ENCODE measurements at places on chromosomes 12 and 14.

- DNase-seq = no peak
Observed at GRCh38 chr12:64694130-64695040, 64.8 kb downstream of the GNS start.

DNA sequence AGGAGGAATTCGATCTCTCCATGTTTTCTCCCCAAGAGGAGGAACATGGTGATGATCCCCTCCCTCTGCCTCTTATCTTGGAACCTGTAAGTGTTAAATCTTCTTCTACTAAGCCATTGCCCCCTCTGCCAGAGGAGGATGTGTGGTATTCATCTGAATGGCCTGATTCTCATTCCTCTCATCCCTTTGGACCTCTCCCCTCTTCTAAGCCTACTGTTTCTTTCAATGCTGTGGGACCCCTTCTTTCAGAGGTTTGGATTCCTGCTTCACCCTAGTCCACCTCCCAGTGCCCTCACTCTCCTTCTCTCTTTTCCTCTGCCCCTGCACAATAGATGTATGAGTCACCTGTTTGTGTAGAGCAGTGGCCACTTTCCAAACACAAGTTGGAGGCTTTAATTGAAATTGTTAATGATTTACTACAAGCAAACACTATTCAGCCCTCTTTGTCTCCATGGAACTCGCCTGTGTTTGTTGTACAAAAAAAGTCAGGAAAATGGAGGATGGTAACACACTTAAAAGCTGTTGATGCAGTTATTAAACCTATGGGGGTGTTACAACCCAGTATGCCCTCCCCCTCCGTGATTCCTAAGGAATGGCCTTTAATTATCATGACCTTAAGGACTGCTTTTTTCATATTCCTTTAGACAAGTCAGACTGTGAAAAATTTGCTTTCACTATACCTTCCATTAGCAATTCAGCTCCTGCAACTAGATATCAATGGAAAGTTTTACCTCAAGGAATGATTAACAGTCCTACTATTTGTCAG, 192.1 kb upstream of the ALG10B start:
- DNase-seq = no peak

GRCh38 chr12:96061323-96061722, 25.9 kb upstream of the LTA4H start:
- no peak for DNase-seq

- no peak for DNase-seq
Observed at GRCh38 chr12:47828976-47829482, 9.3 kb upstream of the HDAC7 start.

GRCh38 chr14:77059276-77059915, 30.9 kb upstream of the IRF2BPL start:
- no peak for DNase-seq

GRCh38 chr12:24069532-24070395, 120.3 kb upstream of the SOX5 start:
- DNase-seq = no peak

GRCh38 chr14:39097159-39097558, 5.9 kb downstream of the SEC23A start:
- no peak for DNase-seq

- no peak for DNase-seq
Observed at GRCh38 chr12:33813536-33813935, 208.8 kb upstream of the ALG10 start.

GRCh38 chr12:12716151-12716792, 896 bp upstream of the CDKN1B start:
- peak; percentile 27 for DNase-seq

DNA sequence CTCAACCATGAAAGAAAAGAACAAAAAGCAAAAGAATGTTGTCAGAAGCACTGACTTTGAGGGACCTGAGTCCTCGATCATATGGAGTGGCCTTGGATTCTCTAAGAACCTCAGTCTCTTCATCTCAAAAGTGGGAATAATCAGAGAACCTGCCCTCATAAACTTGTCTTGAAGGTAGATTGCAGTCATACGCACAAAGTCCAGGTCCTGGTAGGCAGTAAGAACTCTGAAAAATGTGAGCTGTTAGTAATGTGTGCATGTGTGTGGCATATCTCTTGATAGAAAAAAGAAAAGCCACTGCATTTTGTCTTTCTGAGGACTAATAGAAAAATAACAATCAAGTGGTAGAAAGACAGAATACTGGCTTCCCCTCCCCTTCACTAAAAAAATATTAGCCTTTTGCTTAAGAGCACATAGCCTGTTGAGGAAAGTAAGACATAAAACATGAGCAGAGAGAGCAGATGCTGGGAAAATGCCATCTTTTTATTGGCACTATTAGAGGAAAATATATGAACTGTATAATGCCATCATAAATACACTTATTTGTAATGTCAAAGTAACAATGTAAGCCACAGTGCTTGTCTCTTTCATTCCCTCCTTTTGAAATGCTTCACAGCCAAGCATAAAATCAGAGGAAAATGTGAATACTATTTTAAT, 205.1 kb upstream of the TBX3 start:
- DNase-seq = no peak

GRCh38 chr14:87810711-87811110, 182.3 kb downstream of the GALC start:
- DNase-seq = no peak

DNA sequence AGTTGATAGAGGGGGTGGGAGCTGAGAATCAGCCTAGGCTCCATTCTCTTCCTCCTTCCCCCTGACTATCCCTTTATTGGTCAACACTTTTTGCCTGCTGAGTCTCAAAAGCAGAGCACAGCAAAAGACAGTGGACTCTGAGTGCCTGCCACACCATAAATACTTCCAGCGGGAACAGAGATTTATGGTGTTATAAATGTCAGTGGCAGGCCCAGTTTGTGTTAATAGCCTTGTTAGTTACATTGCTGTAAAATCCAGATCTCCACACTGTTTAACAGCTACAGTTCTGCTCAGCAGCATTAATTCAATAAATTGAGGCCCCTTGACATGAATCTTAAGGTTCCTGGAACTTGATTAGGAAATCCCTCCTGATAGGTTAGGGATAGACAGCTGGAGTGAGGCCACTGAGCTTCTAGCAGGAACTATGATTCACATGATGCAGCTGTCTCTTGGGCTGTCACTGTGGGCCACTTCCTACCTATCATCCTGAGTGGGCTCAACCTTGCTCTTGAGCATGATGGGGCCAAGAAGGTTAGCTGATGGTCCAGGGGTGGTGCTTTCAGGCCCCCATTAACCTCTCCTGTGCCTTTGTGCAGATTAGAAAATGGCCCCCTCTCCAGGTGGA, 295.2 kb upstream of the SRRM4 start:
- DNase-seq = no peak

- no peak for DNase-seq
Observed at GRCh38 chr14:52348279-52348678, 34.2 kb downstream of the PTGER2 start.

DNA sequence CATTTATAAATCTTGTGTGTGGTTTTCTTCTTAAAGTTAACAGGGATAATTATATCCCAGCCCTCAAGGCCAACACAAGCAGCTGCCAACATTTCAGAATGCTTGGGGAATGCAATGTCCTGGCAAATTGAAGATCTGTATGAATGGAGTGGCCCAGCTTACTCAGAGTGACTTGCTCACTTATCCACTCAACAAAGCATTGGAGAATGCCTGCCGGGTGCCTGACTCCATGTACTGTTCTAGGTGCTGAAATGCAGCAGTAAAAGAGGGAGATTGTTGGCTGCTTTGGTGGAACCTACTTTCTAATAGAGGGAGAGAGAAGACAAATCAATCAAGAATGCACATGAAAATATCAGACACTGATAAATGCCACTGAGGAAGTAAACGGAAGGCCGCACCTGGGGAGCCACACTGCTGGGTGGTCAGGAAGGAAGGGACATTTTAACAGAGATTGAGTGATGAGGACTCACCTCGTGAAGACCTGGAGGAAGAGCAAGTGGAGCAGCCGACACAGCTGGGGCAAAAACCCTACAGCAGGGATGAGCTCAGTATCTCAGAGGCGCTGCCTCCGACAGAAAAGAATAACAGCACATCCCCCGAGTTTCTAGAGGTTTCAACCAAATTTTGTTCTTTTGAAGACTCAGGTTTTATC, 61.2 kb upstream of the VASH1 start:
- no peak for DNase-seq

- no peak for DNase-seq
Observed at GRCh38 chr14:104515811-104516780, 63.5 kb upstream of the C14orf180 start.

DNA sequence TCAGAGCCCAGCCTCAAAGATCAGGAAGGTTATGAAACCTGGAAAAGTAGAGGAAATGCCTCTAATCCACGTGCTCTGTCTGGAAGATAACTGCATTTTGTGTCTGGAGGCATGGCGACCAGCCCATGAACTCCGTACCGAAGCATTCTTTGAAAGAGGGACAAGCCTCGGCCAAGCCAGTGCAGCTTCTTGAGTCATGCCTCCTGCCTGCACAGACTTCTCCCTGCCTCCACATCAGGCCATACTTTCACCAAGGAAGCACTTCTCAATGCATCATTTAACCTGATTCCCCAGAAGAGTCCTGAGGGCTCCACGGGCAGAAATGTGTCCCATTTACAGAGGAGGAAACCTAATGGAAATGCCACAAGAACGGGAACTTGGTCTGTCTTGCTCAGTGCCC, 3.4 kb downstream of the ACTN1 start:
- DNase-seq = no peak

- DNase-seq = no peak
Observed at GRCh38 chr12:92973614-92974013, 44.5 kb upstream of the EEA1 start.

DNA sequence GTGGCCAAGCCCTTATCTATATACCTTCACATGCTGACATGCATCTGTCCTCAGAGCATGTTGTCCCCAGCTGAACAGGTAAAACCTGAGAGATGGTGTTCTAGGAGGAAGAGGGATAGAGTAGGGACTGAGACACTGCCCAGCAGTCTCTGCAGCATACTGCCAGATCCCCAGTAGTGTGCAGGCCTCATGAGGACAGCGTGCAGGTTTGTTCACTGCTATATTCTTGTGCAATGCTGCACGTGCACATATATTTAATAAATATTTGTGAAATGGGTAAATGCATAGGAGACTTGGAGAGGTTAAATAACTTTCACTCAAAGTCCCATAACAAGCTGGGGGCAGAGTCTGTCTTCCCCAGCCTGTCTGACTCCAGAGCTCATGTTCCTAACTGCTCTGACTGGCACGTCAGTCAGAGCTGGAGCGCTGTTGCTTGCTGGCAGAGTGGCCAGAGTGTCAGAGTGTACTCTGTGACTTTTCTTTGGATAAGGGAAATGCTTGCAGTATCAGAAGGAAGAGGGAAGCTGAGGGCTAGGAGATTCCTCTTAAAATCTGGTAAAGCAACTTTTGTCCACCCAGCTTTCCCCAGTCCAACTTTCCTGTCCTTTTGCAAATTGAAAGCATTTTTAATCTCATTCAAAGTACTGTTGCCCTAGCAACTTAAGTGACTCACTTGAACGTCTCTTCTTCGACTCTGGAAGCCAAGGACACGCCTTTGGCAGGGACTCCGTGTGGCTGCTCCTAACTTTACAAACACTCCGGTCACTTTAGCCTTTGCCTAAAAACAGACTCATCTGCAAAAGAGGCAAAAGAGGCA, 14.9 kb upstream of the POLR3B start:
- no peak for DNase-seq

DNA sequence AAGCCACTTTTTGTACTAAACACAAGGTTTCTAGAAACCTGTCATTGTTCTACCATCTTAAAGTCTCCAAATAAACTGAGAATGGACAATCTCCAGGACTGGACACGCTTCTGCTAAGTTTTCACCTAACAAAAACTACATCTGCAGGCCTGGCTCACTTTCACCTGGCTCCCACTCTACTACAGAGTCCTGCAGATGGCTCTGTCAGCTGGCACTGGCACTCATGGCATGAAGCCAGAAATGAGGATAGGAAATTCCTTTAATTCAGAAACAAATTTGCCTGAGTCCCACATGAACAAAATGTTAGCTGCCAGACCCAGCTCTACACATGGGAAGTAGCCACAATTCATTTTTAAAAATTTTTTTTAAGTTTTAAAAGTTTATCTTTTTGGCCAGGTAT, 42.1 kb downstream of the STXBP6 start:
- no peak for DNase-seq

GRCh38 chr14:27371209-27371608, 773.4 kb upstream of the NOVA1 start:
- DNase-seq = no peak

DNA sequence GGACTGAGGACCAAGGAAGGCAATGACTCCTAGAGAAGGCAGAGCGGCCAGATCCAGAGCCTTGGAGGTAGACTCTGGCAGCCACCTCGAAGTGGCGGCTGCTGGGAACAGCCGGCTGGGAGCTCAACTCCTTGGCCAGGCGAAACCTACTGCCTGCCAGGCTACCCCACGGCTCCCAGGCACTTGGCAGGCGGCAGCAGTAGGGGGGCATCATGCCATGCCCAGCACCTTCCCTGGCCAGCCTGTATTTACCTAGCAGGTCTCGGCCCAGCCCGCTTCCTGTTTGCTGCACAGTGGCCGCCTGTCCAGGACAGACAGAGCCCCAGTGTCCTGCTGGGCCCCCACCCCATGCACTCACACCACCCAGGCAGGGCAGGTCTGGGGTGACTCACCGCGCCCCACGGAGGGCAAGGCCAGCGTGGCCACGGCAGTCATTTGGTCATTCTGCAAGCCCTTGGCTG, 10.2 kb downstream of the TRPV4 start:
- no peak for DNase-seq

DNA sequence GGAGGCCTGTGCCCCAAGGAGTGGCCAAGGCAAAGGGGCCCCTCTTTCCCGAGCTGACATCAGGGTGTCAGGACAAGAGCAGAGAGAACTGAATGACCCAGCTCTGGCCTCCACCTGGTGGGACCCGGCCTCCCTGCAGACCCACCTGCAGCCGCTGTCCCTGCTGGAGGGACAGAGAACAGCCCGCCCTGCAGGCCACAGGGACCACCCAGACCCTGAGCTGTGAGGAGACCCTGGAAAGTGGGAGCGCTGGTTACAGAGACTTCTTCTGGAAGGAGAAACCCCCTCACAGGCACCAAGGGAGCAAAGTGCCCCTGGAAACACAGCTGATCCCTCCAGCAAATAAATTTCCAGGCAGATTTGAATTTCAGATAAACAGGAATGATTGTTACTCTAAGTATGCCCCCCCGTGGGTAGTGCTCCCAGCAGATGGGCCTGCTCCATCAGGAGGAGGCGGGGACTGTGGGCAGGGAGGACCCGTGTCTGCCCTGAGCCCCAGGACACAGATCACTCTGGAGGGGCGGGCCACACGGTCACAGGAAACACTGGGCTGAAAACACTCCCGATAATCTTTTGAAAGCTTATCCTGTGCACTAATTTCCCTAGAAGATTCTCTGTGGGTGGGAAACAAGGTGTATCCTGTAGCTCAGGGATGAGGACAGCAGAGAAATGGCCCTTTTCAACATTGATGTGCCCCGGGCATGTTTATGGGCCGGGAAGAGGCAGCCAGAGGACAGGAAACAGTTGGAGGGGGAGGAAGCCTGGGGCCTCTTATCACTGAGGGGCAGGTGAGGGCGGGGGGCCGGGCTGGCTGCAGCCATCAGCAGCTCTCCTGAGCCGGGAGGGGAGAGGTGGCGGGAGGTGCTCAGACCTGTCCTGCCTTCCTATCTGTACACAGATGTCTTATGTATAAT, 276.0 kb downstream of the ADGRD1 start:
- peak; percentile 81 for DNase-seq

DNA sequence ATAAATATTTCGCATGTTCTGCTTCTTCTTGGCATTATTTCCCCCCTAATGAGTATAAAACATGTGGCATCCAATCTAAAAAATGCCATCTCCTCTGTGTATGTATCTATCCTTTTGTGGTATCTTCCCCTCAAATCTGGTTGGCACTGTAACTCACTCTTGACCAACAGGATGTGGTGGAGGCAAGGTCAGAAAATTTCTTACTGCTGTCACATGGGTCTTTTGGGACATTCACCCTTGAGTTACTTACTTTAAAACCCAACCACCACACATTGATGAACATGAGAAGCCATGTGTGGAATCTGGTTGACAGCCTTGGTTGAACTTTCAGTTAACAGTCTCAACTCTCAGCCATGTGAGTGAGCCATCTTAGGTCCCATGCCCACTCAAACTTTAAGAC, 516.9 kb downstream of the SLC16A7 start:
- DNase-seq = no peak

Measured in common myeloid progenitor, CD34-positive (primary cell).